Thyroid gland (tissue), 4 donors: ENCODE measurements at places on chromosomes 13 and 19.

DNA sequence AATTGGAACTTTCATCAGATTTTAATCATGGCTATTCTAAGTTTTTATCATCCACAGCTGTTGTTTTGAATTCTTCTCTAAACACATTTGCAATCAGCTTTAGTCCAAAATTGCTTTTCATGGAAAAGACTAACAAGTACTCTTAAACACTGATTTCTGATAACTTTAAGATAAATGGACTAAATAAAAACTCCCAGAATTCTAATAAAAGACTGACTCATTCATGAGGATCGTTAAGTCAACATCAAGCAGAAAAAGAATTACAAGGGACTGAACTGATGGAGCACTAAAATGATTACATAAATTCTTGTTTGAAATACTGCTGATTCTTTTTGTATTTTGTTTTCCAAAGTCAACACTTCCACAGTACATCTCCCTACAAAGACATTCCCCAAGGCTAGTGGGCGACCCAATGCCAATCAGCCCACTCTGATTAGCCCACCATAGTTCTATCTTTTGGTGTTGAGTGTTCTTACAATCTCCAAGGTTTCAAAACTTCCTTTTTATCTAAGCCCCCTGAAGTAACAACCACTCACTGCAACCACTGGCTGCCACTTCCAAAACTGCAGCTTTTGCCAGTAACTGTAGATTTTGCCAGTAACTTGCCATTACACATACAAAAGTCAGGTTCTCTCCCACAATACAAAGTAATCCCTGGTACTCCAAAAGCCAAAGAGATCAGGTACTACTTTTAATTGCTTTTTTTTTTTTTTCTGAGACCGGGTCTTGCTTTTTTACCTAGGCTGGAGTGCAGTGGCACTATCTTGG is 14.0 kb upstream of the NAA16 start:
- no peak for DNase-seq

DNA sequence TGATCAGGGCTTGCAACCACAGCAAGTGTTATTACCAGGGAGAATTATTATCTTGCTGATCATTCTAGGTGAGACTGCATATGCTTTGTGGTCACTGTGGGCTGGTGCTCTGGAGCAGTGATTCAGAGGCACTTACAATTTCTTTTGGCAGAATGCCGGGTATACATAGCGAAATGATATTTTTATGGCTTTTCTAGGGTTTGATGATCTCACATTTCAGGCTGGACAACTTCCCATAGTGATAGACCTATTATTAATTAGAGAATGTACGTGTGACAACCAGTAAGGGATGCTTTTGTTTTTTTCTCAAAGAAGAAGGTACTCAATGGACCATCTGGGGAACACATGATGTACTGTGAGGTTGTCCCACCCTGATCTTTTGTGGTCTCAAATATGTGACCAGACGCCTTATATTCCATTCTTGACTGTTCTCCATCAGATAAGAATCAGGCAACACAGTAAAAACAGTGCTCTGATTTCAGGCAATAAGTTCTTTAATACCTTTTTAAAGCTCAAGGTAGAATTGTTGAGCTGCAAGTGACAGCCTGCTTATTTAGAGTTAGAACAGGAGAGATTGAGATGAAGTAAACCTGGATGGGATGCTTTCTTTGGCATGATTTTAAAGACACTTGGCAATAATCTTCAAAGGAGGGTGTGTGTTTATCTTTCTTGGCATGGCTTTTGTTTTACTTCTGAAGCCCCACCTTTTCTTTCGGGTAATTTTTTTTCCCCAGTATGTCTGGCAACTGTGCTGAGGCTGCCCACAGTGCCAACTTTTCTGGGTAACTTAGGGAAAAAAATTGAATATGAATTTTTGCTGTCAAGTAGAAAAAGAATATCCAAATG is 27.4 kb upstream of the SCEL start:
- DNase-seq = no peak

- DNase-seq = no peak
Observed at GRCh38 chr19:1473085-1473851, 5.7 kb downstream of the C19orf25 start.

GRCh38 chr19:5804516-5805461 is at the start of gene NRTN:
TSS of gene NRTN (plus strand) at chr19:5805067. CDS start at chr19:5824166, 19,099 bp downstream.
- DNase-seq = no peak

- DNase-seq = no peak
Observed at GRCh38 chr19:54572696-54573311, 786 bp upstream of the LILRA2 start.

DNA sequence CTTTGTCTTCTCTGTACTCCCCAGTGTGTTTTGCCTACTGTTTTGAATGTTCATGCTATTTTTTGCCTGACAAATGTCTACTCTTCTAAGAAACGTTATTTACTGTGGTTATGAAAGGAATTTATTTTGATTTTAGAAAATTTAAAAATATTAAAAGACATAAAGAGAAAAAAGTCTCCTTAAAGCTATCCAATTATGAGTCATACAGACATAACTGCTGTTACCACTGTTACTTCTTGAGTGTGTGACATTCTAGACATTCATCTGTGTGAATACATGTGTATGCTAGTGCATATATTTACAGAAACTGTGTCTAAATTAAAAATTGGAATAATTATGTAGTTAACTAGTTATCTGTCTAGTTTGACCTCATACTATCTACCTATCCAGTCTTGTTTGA is 187.6 kb upstream of the SGCG start:
- no peak for DNase-seq

- no peak for DNase-seq
Observed at GRCh38 chr13:39186205-39186875, 148.1 kb downstream of the NHLRC3 start.

GRCh38 chr13:37707739-37708500 is 109.4 kb upstream of the POSTN start:
- DNase-seq = no peak

DNA sequence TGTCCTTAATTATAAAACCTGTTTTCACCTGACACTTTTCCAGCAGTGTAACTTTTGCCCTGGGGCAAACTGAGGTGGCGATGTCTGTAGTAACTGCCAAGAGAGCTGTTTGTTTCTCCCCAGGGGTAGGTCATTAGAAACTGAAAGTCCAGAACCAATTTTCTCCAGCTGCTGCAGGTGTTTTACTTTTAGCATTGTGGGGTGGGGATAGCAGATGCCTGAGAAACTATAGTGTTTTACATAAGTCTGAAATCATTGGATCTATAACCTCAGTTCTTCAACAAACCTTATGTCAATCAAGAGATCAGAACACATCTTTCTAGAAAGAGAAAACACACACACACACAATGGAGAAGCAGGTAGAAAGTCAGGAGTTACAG is 92.7 kb downstream of the LHFPL6 start:
- no peak for DNase-seq

GRCh38 chr13:92661406-92661805 is 565.2 kb upstream of the GPC6 start:
- DNase-seq = no peak

GRCh38 chr19:11339254-11340098 is at the start of gene RAB3D:
TSS of gene RAB3D (minus strand) at chr19:11339657. CDS start at chr19:11337399, 2,258 bp downstream.
- DNase-seq = peak; percentile 95

GRCh38 chr13:105929505-105929904 is 606.0 kb downstream of the EFNB2 start:
- DNase-seq = no peak

DNA sequence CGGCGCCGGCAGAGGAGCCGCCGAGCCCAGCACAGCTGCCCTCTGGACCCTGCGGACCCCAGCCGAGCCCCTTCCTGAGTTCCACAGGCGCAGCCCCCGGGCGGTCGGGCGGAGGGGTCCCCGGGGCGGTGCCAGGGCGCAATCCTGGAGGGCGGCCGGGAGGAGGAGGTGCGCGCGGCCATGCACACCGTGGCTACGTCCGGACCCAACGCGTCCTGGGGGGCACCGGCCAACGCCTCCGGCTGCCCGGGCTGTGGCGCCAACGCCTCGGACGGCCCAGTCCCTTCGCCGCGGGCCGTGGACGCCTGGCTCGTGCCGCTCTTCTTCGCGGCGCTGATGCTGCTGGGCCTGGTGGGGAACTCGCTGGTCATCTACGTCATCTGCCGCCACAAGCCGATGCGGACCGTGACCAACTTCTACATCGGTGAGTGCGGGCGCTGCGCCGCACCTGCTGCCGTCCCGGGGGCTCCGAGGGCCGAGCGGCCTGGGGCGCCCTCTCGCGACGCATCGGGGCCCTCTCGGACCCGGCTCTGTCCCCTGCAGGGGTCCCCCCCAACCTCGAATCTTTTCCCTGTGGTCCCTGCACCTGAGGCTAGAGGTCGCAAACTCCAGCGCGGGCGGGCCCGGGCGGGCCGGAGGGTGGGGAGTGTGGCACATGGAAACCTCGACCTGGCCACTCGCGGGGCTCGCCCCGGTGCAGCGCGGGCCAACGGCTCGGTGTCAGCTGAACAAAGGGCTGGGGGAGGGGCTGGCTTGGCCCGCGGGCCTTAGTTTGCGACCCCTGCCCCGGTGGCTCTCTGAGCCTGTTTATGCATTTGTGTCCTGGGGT is at the start of gene KISS1R:
Gene KISS1R, plus strand, starts transcription at position 11 of the 829 bp plus-strand sequence. Its CDS starts 170 bp downstream, at position 181.
- DNase-seq = no peak

GRCh38 chr13:90889906-90890834 is 457.3 kb upstream of the MIR17HG start:
- DNase-seq = no peak

- DNase-seq = no peak
Observed at GRCh38 chr13:24173795-24174194, 13.3 kb downstream of the SPATA13 start.

DNA sequence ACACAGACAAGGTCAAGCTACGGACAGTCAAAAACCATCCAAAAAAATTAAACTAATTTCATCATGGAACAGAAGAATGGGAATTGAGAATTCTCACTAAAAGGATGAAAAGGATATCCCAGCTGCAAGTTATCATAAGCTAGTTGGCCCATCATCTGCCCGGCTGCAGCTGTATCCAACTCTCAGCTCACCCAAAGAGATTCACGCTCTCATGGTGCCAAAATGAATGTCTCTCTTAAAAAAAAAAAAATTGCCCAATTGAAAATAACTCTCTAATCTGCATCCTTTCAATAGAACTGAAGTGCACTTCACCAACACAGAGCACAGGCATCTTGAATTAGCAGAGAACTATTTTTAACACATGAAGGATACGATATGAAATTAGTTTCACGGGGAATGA is 20.0 kb downstream of the ENOX1 start:
- DNase-seq = no peak

DNA sequence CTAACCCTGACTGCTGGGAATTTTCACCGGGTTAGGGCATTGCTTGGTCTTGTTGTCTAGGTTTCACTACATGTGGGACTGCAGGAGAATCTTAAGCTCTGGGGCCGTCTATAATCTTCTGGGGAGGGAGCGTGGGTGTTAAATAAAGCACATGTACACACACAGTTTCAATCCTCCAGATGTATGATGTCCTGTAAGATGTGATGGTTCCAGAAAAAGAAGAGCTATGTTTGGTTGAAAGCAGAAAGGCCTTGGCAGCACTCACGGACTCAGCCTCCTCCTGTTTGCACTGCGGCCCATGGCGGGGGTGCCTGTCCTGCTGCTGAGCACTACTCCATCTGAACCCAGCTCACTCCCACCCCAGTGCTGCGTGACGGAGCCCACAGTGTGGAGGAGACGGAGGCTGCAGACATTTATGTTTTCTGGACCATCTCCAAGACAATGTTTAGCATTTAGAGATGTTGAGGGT is 343.5 kb downstream of the TEX29 start:
- no peak for DNase-seq

- peak; percentile 20 for DNase-seq
Observed at GRCh38 chr13:96958286-96958891, 35.9 kb downstream of the OXGR1 start.

DNA sequence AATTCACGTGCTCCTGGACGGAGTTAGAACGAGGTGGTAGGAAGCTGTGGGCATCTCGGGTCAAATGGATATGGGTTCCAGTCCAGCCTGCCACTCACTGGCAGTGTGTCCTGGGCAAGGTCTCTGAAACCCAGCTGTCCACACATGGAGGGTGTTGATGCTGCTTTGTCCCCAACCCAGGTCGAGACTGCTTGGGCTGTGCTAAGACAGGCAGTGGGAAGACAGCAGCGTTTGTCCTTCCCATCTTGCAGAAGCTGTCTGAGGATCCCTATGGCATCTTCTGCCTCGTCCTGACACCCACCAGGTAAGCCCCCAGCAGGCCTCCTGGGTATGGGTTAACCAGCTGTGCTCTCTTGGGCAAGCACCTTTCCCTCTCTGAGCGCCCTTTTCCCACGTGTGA is 885 bp downstream of the DDX49 start:
- DNase-seq = no peak

GRCh38 chr13:29483211-29483610 is 112.3 kb downstream of the SLC7A1 start:
- peak; percentile 95 for DNase-seq

- no peak for DNase-seq
Observed at GRCh38 chr13:80448725-80449124, 107.8 kb upstream of the SPRY2 start.

DNA sequence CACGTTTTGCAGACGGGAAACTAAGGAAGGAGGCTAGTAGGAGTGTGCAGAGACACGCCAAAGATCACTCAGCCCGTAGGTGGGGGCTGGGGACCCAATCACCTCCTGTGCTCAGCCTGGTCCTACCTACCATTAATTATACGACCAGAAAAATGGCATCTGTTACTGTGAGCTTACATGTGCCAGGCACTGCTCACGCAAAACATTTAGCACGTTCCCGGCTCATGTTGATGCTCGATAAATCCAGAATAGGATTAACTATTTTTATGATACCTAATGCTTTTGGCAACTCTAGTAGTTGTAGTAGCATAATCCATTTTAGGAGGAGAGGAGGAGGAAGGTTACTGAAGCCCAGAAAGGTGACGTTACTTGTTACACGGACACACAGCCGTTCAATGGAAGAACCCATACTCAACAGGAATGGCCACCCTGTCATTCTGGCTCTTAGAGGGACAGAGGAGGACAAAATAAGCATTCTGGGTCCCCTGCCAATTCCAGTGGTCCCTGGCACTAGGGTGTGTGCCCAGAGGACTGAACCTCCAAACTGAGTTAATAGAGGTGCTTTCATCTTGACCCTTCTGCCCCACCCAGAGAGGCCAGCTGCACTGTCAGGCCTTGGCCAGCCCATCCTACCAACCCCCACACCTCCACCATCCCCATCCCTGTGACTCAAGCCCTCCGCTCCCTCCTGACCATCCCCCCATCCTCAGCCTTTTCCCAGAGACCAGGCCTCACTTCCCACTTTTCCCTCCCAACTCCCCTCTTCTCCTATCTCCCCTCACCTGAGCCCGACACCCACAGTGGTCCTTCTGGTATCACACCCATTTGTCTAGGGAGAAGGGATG is 5.0 kb upstream of the EML2 start:
- no peak for DNase-seq
